ENCODE measurements at places on chromosomes 2 and 18. TPM values are rescaled to one million over a fixed set of nuclear protein-coding genes. Genes with fewer than 3 reads are reported as not detected.
A peak's percentile ranks its signal among the peaks of the same experiment; 100 is the strongest.

Gene EMX1
- total RNA-seq = 0.72 TPM

Gene FLACC1
- total RNA-seq = 0.42 TPM

DNA sequence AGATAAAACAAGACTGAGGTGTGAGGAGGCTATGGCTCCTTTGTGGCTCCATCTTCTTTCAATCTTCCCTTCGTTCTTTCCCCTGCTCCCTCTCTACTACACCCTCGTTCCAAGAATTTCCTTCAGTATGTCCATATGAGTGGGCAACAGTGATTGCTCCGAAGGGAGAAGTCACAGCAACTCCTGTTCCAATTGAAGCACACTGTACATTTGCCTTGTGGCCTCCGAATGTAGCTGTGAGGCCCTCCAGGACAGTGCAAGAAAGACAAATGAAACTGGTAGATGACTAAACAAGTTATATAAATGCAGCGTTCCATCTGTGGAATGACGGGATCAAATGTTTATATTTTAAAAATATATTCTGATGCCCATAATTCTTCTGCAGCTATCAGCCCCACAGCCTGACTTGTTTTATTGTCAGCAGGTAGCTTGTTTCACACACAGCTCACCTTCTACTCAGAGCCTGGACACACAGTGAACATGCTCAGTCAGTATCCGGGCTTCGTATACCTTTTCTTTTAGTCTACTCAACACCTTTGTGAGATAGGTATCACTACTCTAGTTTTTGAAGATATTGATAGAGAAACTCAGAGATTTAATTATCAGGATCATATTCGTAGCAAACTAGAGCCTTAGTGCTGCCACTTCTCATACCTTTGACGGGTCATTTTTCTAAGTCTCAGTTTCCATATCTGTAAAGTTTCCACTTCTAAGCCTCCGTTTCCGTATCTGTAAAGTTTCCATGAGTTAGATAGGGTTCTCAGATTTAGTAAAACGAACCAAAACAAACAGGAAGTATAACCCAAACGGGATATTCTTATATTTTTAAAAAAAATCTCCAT lies 216.7 kb upstream of the STON1 start:
- H3K4me1 ChIP-seq = no peaks in the 10 kb centered on the region
- H3K27me3 ChIP-seq = no peaks in the 10 kb centered on the region
- no peak overlapping the region for H3K27ac ChIP-seq
- H3K36me3 ChIP-seq = peaks cover 17% of the 10 kb centered on the region
- DNase-seq = no peak

- DNase-seq = no peak
- no peak overlapping the region for H3K27ac ChIP-seq
- no peaks in the 10 kb centered on the region for H3K4me1 ChIP-seq
- no peaks in the 10 kb centered on the region for H3K36me3 ChIP-seq
Observed at GRCh38 chr18:76098674-76099411, 396.2 kb downstream of the ZNF516 start.

DNA sequence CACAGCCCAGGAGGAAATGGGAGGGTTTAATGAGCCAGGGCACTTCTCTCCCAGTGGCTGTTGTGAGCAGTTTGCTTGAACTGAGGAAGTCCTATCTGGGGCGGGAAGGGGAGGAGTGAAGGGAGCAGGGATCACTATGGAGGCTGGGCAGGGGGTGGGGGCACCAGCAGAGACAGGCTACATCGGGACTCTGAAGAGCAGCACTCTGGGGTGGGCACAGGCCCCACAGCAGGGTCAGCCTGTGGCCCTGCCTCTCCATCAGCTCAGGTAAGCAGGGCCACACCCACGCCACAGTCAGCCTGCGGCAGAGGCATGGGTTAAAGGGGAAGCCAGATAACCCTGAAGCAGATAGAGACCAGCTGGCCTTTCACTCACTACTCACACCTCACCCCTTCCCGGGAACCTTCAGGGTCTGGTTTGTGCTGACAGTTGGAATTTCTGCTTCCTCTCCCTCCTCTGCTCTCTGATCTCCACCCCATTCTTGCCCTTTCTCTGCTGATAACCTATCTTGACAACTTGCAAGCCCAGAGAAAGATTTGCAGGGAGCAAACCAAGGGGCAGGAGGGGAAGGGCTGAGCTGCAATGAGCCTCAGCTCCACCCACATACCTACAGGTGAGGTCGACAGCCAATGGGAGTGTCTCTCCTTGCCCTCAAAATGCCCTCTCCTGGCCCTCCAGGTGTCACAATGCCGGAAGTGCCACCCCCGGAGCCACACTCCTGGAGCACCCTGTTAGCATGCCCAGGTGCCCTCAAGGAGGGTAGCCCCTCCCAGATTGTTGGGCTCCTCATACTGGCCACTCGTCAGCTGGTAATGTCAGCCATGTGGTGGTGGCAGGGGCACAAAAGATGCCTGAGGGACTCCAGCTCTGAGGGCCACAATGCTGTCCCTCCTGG lies 3.7 kb downstream of the SIGLEC15 start:
- no peak overlapping the region for H3K27ac ChIP-seq
- H3K36me3 ChIP-seq = no peaks in the 10 kb centered on the region
- H3K4me1 ChIP-seq = peaks cover 4% of the 10 kb centered on the region
- DNase-seq = peak; percentile 58

Data from H9 (cell line).